SJSA1 (cell line): ENCODE measurements at places on chromosomes 11 and 22.

DNA sequence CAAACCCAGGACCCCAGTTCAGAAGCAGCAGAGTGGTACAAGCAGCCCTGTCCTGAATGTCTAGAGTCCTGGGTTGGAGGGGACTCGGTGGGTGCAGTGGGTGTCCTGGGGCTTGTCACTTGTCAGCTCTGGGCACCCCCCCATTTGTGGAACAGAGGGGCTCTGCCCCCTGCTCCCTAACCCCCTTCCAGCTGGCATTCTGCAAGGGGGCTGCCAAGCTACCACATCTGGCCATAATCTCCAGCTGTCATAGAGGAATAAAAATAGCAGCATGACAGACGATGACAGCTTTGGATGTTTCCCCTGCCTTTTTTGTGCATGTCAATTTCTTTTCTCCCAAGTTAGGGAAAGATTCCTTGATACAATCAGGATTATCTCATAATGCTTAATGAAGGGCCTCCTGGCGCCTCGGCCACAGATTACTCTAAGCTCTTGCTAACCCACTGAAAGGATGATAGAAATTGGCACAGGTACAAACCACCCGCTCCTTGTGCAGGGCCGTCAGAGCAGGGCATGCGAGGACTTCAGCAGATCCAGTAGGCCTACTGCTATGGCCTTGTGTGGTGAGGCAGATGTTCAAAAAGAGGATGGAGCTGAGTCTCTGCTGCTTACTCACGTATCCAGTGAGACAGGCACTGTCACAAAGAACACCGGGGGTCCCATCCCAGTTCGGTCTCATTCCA, 83.0 kb downstream of the ISX start:
- DNase-seq: no peak

DNA sequence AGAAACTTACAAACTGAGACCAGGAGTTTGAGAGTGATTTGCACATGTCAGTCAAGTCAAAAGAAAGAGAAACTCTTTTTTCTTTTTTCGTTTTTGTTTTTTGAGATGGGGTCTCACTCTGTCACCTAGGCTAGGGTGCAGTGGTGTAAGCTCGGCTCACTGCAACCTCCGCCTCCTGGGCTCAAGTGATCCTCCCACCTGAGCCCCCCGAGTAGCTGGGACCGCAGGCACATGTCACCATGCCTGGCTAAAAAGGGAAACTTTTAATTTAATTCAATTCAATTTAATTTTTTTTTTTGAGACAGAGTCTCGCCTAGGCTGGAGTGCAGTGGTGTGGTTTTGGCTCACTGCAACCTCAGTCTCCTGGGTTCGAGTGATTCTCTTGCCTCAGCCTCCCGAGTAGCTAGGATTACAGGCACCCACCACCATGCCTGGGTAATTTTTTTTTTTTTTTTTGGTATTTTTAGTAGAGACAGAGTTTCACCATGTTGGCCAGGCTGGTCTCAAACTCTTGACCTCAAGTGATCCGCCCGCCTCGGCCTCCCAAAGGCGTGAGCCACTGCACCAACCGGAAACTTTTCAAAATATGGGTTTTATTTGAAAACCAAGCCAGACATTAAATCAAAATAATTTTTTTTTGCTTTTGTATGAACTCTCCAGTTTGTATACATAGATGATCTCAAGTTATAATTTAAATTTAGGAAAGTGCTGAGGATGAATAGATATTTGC, 9.9 kb downstream of the UCP3 start:
- DNase-seq: no peak

DNA sequence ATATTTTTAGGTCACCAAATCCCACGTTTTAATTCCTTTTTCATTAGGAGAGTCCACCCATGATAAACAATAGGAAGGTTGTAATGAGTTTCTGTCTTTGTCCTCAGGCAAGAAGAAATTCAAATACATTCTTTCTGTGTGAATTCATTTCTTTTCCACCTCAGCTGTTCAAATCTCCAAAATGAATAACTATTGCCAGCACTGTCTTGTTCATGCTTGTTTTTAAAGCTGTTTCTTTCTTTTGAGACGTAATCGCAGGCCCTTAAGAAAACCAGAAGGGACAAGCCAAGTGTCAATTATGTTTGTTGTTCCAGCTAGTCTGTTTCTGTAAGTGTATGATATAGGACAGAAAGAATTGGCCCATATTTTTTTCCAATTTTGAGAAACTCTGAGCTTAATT, 20.2 kb downstream of the MMP27 start:
- DNase-seq: no peak

DNA sequence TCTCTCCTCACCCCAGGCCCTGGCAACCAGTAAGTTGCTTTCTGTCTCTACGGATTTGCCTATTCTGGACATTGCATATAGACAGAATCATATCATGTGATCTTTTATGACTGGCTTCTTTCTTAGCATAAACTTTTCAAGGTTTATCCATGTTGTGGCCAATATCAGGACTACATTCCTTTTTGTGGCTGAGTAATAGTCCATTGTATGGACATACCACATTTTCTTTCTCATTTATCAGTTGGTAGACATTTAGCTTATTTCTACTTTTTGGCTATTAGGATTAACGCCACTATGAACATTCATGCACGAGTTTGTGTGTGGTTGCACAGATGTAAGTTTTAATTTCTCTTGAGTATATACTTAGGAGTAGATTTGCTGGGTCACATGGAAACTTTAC, 35.7 kb downstream of the ARFGAP3 start:
- DNase-seq: no peak

DNA sequence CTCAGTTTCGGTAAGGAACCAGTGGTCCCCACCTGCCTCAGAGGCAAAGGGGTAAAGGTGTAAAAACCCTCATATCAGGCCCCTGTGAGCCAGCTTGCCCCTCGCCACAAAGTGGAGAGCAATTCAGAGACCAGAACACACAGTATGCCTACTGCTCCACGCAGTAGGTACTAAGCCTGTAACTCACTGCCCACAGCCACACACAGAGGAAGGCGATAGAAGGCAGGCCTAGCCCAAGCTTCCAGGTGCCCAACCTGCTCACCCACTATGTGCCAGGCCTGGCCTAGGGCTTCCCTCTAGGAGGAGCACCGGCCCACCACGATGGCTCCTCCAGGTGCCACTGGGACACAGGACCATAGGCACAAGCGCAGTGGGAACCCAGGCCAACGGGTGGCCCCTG, 63.1 kb upstream of the TCF20 start:
- no peak for DNase-seq

GRCh38 chr11:126917531-126918204, 82.9 kb downstream of the KIRREL3 start:
- peak; percentile 66 for DNase-seq

GRCh38 chr22:41310336-41310735, 9.0 kb downstream of the ZC3H7B start:
- no peak for DNase-seq

- DNase-seq: peak; percentile 46
Measured at GRCh38 chr11:8838248-8838647, 72.7 kb upstream of the AKIP1 start.

GRCh38 chr11:12845739-12846358, 163.3 kb upstream of the RASSF10 start:
- no peak for DNase-seq

- DNase-seq: no peak
Measured at GRCh38 chr11:64926689-64927088, 2.2 kb downstream of the PPP2R5B start.

DNA sequence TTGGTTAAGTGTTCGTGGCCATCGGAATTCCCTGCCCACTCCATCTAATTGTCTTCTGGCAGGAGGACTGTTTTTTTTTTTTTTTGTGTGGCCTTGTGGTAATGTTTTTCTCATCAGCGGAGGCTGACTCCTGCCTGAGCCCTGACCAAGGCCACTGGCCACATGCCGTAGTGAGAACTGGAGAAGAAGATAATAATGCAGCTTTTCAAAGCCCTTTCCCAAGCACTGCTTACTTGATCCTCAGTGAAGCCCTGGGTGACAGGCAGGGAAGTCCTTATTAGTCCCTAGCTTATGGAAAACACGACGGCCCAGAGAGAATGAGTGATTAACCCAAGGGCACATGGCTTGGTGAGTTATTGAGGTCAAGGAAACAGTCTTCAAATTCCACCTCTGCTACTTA, 71.2 kb downstream of the ADM start:
- DNase-seq: no peak

GRCh38 chr11:114236829-114237228, 59.4 kb upstream of the NNMT start:
- no peak for DNase-seq

DNA sequence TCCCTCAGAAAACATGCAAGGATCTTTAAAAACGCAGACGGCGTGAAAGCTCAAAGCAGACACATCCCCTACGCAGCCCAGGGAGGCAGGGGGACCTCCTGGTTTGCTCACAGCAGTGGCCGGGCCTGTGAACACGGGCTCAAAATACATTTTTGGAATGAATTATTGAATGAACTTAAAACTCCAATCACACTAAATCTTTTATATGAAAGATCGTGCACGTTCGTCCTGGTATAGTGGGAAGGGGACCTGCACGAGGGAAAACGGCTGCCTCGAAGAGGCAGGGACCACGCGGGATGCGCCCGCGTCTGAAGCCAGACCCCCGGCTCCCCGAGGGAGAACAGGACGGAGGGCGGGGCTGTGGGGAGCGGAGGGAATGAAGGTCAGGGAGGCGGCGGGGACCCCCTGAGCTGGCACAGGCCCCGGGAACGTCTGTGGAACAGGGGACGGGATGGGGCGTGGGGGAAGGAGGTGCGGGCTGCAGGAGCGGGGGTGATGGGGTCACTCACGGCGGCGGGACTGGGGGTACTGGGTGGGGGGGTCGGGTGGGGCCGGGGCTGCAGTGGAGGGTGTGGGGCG, 1.3 kb upstream of the PANX2 start:
- no peak for DNase-seq

DNA sequence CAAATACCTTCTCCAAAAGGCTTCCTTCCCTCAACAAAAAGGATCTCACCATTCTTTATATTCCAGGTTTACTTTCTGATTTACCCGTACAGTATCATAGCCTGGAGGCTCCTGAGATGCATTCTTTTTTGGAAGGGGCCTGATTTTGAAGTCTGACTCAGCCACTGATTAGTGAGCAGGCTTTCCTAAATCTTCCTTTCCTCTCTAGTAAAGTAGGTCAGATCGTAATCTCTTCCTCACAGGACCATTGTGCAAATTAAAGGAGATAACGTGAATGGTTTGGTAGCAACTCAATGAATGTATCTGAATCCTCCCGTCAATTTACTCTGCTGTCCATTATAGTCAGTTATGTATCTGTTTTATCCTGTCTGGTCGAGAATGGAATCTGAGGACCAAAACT, 227.7 kb upstream of the ANO5 start:
- no peak for DNase-seq

DNA sequence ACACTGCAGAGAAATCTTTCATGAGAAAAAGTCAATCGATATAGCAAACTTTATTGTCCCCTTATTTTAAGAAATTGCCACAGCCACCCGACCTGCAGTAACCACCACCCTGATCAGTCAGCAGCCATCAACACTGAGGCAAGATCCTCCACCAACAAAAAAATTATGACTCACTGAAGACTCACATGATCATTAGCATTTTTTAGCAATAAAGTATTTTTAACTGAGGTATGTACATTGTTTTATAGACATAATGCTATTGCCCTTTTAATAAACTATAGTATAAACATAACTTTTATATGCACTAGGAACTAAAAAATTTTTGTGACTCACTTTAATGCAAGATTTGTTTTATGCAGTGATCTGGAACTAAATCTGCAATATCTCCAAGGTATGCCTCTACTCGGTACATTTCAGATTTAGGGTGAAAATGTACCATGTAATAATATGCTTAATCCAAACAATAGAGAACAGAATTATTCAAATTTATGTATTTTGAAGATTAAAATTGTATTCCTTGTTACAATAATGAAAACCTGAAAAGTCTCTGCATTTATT, 79.2 kb upstream of the CEP126 start:
- no peak for DNase-seq

GRCh38 chr11:112307616-112308015, 47.0 kb upstream of the PLET1 start:
- no peak for DNase-seq

DNA sequence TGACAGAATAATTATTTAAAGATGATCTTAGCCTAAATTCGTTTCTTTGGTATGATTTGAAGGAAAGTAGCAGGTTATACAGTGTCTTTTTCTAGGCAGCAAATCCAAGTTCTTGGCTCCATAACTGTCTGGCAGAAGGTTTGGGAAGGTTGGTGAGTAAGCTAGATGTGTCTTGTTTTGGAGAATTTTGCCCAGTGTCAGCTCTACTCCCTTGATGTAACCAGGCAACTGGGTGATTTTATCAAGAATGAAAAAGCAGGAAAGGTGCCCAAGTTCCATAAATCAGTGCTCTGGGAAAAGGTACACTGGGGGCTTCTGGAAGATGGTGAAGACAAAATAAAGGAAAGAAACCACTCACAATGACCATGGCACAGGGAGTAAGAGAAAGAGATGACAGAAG, 71.5 kb upstream of the USP47 start:
- no peak for DNase-seq

GRCh38 chr22:43530349-43531201, 118.8 kb downstream of the MPPED1 start:
- DNase-seq: no peak

DNA sequence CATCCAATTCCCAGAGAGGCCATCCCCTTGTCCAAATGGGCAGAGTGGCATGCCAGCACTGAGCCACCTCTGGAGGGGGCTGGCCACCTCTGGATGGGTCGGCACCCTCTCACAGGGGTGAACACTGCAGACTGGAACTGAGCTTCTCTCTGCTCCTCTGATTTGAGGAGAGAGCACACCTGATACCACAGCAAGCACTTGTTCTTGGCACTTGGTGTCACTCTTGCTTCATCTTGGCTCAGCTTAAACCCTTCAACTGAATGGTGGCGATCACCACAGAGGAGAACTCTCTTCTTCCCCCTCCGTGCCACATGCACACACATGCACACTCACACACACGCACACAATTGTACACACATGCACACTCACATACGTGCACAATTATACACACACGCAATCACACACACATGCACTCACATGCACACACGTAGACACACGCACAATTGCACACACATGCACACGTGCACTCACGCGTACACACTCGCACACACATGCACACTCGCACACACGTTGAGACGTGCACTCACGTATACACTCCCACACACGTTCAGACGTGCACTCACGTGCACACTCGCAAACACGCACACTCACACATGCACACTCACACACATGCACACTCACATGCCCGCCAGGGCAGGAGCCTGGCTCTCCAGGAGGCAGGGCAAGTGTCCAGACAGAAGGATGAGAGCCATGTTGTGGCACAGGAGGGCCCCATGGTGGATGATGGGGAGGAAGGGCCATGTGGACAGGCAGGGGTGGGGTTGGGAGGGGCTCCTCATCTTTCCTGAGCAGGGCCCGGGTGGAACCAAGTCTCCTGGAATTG, 23.4 kb downstream of the OVOL1 start:
- DNase-seq: no peak

DNA sequence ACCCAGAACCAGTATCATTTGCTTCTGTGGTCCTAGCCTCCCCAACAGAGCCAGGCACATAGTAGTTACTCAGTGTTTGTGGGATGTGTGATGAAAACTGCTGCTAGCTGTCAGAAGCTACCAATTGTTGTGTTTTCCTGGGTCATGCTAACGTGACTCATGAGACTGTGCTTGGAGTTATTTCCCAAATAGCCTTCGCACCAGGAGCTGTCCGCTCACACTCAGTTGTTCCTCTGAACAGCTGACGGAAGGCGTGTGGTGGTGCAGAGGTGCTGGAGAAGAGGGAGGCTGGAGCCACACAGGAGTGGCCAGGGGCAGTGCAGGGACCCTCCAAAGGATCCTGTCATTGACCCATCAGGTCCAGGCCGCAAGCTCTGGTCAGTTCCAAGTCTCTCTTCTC, 53.9 kb upstream of the TBCEL start:
- DNase-seq: no peak

GRCh38 chr11:65392899-65393298, 6.5 kb downstream of the FRMD8 start:
- no peak for DNase-seq
